ENCODE measurements at places on chromosomes 7 and 10.

DNA sequence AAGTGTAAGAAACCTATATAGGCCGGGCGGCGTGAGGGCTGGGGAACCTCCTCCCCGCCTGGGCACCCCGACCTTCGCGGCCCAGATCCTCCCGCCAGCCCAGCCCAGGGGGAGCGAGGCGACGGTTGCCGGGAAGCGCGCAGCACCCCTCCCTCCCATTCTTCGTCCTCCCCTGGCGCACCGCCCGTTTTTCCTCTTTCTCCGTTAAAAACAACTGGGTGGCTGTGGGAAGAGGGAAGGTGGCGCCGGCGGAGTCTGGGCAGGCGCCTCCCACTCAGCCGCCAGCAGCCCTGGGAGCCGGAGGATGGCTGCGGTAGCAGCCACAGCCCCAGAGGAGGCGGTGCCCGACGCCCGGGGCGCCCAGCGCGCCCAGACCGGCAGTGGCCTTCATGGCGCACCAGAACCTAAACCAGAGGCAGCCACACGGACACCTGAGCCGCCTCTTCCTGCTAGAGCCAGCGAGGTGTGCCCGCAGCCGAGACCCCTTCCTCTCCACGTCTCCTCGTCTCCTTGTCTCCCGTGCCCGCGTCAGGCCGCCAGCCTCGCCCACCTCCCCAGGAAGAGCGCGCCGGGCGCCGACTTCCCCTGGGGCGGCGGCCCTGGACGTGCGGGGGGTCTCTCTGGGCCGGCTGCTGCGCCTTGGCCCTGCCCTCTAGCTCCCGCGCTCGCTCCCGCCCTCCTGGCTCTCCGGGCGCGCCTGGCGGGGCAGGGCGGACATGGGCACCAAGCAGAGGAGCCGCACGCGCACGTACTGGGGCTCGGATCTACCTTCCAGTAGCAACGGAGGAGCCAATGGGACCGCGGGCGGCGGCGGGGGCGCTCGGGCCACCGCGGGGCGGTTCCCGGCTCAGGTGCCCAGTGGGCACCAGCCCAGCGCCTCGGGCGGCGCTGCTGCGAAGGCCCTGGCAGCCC is 32.8 kb upstream of the SFTPD start:
- DNase-seq = peak; percentile 91

- no peak for DNase-seq
Measured at GRCh38 chr10:132548106-132548823, 10.7 kb downstream of the INPP5A start.

DNA sequence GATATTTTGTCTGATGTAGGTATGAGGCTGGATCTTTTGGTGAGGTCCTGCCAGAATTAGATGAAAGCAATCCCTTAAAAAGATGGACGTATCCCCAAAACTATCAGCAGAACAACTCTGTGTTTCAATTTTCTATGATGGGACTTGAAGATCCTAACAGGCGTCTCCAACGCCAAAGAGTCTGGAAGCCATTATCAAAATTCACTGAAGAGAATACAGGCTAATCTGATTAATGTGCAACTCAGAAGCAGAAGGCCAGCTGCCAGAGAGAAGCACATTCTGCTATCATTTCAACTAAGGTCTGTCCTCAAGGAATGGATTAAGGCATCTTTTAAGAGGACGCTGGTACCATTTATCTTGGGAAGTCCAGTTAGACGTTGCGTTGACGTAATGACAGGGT is 119.7 kb downstream of the FGFR2 start:
- no peak for DNase-seq

- no peak for DNase-seq
Measured at GRCh38 chr7:2689951-2690705, 2.1 kb downstream of the AMZ1 start.

DNA sequence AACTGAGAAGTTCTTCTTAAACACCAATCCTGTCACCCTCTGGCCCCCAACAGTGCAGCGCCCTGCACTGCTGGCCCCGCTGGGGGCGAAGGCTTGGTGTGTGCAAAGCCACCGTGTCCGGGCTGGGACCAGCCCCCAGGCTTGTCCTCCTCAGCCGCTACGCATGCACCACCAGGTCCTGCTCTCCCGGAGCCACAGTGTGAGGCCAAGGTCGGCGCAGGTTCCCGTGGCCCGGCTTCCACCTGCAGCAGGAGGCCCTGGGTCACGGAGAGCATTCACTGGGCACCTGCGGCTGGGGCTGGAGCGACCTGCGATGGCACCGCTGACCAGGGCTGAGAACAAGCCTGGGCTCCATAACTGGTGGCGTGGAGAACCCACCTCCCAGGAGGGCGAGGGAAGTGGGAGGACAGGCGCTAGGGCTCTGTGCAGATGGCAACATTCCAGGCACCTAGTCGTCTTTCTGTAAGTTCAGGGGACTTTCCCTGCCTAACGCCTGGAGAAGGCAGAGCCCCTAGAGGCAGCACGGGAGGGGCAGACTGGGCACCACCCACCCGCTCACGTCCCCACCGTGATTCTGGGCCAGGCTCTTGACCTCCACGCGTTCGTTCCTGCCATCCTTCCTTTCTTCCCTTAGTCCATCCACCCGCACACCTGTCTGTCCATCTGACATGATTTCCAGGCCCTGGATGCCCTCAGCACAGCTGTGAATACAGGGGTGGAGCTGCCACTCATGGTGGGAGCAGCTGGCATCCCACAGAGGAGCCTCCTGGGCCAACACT is 271.6 kb downstream of the ELFN1 start:
- no peak for DNase-seq

- peak; percentile 64 for DNase-seq
Measured at GRCh38 chr10:74825371-74826141, 844 bp upstream of the KAT6B start.

- DNase-seq = no peak
Measured at GRCh38 chr7:25256333-25256819, 28.1 kb upstream of the NPVF start.

GRCh38 chr7:112162784-112163506 is 43.3 kb downstream of the DOCK4 start:
- DNase-seq = peak; percentile 74

DNA sequence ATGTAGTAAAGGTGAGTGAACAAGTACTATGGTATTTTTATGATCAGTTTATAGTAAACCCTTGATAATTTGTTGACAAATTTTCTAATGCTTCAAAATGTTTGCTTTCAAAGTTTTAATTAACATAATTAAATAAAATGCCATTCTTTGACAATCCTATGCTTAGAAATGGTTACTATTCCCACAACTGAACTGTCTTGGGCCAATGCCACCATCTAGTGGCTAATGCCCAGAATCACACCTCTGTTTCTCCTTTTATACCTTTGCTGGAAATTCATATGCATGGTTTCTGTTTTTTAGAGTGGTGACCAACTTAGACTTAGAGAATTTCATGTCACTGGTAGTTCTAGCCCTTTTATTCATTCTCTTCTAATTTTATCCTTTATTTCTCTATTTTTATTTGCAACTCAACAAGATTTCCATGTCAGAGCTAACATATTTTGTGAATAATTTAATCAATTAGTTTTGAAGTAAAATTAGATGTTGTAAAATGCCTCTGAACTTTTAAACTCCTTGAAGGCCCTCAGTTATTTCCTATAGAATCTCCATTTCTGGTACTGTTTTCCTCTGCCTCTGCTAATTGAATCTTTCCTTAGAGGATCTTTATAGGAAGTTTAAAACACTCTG is 31.1 kb downstream of the PCGF5 start:
- DNase-seq = peak; percentile 27

- no peak for DNase-seq
Measured at GRCh38 chr10:14328881-14329672, 1.6 kb downstream of the FRMD4A start.

DNA sequence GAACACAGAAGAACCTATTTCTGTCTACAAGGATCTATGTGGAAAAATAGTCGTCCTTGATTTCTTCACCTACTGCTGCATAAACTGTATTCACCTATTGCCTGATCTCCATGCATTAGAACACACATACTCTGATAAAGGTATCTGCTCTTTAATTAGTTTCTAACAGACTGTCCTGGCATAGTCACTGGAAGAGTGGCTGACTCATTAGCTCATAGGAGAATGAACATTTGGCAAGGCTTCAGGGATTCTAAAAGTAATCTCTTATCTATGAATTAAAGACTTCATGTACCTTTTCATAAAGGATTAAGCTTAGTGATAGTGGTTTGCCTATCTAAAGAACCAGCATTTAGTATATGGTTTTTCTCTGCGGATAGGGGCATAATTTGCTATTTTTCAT is 4.1 kb downstream of the NHLRC2 start:
- DNase-seq = no peak

DNA sequence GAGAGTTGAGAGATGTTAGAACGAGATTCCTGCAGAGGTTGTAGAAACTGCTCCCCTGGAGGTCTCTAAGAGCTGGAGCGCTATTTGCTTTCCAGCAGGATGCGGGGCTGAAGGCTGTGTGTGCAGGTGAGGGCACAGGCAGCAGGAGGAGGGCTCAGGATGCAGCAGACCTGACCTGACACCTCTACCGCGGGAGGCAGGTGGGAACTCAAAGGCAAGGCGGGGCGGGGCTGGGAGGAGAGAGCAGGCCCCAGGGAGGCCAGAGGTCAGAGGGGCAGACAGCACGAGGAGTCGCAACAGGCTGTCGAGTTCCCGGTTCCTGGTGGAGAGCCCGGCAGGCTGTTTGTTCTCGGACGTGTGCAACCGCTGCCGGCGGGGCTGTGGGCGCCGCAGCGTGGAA is 7.9 kb upstream of the CRTAC1 start:
- DNase-seq = no peak
